ENCODE measurements at places on chromosomes 11 and 22.

- DNase-seq, result no peak
Observed at GRCh38 chr11:90803831-90804230, 581.0 kb upstream of the CHORDC1 start.

DNA sequence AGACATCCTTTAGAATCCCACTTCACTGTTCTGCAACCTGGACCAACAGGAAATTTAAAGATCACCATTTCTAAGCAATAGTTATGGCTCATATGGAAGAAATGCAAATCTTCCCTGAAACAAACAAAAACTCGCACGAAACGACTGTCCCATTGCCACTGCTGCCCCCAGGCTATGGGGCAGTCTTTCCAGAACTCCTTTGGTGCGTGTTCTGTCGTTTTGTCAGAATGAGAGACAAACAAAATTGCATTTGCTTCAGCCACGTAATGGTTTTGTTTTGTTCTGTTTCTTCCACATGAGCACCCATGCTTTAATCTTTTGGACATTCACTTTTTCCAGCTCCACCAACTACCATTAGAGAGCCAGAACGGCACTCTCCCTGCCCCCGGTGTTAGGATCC, 10.8 kb upstream of the FBLN1 start:
- DNase-seq, result no peak

DNA sequence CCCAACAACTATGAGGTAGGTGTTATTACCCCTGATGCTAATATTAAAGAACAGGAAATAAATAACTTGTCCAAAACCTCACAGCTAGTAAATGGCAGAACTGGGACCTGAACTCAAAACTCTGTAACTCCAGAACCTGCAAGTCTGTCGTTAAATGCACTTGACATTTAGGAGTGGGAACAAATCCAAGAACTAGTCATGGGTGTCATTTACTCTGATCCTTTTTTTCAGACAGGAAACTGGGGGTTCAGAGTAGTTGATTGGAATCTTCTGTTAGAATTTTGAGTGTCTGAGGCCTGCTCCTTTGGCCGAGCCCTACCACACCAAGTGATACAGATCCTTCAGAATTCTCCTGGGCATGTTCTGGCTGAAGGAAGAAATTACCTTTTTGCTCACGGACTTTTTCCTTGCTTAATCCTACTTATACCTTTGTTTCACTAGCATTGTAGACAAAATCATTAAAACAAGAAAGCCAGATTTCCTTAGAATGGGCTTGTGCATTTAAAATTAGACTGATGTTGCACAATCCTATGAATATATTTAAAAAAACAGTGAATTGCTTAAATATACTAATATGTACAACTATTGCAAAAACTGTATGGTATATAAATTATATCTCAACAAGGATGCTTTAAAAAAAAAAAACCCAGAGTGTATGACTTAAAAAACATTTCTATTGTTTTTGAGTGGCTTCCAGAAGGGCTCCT, 1.4 kb upstream of the YAP1 start:
- no peak for DNase-seq

GRCh38 chr11:45659031-45659817, 6.2 kb downstream of the CHST1 start:
- no peak for DNase-seq

DNA sequence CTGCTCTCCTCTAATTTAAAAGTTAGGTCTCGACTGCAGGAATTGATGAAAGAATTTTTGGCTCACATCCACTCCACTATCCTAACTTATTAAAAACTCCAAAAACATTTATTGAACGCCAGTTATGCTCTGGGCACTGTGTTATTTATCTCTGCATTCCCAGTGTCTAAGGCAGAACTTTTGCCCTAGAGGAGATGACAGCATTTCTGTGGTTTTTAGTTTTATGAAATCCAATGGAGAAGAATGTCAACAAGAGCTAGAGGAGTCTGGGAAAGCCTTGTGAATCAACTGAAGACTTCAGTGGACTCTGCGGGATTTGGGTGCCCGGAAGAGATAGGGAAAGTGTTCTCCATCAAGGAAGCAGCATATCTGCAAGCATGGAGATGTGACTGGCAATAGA, 217.0 kb upstream of the PGR start:
- no peak for DNase-seq

DNA sequence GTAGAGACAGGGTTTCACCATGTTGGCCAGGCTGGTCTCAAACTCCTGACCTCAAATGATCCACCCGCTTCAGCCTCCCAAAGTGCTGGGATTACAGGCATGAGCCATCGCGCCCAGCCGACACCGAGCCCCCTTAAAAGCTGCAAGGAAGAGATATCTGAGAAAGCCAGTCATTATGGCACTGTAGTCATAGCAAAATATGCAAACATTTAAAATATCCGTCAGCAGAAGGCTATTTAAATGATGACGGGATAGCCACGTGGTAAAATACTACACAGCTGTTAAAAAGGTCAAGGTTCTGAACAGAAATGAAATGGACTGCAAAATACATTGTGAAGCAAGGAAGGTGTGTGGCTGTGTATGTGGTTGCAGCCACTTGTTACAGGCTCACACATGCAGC, 6.4 kb upstream of the CCDC88B start:
- DNase-seq, result no peak

- no peak for DNase-seq
Observed at GRCh38 chr11:73564903-73565302, 33.0 kb downstream of the FAM168A start.

DNA sequence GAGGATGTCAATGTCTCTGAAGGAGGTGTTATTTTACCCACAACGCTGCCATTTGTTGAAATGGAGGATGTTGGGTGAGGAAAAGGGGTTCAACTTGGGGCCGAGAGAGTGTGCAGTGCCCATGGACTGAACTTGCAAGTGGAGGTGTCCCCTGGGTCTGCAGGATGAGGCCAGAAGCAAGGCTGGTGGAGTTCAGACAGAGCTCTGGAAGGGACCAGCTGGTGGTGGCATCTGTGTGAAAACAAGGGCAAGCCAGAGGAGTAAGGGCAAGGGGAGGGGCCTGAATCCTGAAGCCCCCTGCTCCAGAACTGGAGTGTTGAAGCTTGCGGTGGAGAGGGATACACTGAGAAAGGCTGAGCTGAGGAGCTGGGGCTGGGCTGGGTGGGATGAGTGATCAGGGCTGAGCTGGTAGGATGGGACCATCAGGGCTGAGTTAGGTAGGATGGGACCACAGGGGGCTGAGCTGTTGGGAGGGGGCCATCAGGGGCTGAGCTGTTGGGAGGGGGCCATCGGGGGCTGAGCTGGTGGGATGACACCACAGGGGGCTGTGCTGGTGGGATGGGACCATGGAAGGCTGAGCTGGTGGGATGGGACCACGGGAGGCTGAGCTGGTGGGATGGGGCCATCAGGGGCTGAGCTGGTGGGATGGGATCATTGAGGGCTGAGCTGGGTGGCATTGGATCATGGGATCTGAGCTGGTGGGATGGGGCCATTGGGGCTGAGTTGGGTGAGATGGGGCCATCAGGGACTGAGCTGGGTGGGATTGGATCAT, 13.4 kb upstream of the CTSD start:
- DNase-seq, result no peak

DNA sequence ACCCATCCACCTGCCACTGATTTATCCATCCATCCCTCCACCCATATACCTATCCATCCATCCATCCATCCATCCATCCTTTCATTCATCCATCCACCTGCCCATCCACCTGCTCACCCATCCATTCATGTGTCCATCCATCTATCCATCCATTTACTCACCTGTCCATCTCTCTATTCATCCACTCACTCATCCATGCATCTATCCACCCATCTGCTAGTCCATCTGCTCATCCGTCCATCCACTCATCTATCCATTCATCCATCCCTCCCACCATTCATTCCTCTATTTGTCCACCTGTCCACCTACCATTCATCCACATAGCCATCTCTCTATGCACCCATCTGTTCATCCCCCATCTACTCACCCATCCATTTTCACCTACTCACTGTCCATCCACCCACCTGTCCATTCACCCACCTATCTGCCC, 48.6 kb upstream of the CCDC188 start:
- DNase-seq, result no peak

DNA sequence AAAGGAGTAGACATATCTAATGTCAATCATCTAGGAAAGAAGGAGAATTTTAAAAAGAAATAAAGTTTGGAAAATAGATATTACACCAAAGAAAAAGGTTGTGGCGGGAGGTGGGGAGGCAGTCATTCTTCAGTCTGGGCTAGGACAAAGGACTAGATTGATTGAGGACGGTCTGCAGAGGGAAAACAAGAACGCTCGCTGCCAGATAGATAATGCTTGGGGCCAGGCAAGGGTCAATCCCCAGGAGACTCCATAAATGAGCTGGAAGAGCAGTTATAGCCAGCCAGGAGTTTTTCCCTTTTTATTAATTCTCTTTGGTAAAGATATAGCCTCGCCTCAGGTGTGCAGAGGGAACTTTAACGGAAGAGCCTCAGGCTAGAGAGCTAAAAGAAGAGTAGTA, 6.3 kb downstream of the TRPC6 start:
- no peak for DNase-seq

DNA sequence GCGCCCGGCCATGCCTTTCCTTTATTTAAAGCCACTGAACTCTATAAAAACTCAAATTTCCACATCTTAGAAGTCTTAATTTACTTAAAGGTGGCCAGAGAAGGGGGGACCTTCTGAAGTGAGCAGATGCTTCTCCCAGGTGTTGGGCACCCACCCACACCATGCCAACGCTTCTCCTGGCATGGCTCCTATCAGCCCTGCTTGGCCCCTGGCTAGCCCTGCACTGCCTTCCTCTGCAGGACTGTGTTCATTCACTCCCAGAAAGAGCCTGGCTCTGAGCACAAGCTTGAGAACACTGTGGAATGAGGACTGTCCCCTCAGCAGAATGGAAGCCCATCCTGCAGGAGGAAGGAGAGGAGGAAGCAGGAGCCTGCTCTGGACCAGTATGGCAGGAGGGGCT, 34.6 kb upstream of the ARFGAP3 start:
- DNase-seq, result no peak

GRCh38 chr11:10309163-10310093, 4.6 kb downstream of the ADM start:
- no peak for DNase-seq

GRCh38 chr11:34002420-34002819, 49.1 kb upstream of the CAPRIN1 start:
- no peak for DNase-seq

DNA sequence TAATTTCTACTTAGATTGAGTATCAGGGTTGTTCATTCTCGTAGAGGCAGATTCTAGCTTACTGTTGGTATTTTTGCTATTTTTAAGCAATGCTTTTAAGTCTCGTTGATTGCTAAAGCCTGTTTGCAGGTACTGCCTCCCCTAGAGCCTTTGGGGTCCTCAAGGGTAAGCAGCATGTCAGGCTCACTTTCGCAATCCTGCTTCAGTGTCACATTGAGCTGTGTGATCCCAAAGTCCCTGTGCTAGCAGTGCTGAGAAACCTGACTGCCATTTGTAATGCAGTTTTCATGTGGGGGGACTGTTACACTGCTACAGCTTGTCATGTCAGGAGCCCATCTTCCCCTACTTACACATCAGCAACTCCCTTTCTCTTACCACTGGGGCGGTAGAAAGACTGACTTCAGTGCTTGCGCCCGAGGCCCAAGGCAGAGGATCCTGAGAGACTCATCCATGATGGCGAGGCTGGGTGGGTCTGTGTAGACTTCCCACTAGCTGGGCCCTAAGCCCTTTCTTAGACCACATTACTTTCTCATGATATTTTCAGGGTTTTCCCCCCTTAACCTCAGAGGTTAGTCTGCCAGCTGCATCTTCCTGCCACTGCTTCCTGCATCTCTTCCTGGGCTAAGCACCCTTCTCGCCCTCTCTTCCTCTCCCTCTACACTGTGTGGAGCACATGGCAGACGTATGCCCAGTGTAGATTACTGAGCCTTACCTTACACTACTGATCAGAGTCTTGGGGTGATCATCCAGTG, 40.8 kb upstream of the ST14 start:
- no peak for DNase-seq

GRCh38 chr22:46604306-46604690, 15.9 kb upstream of the GRAMD4 start:
- no peak for DNase-seq

DNA sequence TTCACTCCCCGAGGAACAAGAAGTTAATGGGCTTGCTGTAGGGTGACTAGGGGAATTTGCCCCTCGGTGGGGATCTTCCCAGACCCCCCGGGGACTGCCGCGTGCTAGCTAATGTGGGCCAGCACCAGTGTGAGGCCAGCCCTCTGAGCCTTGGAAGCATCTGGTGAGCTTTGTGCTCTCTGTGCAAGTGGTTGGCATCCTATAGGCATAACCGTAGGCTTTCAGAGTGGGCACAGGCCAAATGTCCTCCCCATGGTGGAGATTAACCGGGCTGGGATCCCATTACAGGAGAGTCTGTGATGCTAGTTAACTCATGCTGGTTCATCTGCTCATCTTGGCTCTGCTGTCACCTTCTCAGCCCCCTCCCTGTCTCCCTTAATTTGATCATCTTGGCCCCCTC, 125.7 kb downstream of the TRIM29 start:
- no peak for DNase-seq

GRCh38 chr11:48008951-48009270, 28.6 kb downstream of the PTPRJ start:
- DNase-seq, result peak; percentile 60

- no peak for DNase-seq
Observed at GRCh38 chr11:78100676-78101472, 21.2 kb upstream of the NDUFC2 start.

DNA sequence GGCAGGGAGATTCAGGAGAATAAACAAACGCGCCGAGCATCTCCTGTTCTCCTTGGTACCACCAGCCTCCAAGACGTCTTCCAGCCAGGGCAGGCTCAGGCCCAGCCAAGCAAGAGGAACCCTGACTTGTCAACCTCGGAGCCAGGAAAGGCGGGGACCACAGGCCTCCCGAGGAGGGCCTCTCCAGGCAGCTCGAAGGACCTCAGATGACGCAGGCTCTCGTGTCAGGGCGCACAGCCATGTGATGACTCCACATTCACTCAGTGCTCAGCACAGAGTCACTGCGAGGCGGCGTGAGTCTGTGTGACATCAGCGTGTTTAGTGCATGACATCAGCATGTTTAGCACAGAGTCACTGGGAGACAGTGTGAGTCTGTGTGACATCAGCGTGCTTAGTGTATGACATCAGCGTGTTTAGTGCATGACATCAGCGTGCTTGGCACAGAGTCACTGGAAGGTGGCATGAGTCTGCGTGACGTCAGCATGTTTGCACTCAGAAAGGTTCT, 241.4 kb downstream of the BRD1 start:
- no peak for DNase-seq

GRCh38 chr11:18001191-18001590, 11.7 kb downstream of the SERGEF start:
- DNase-seq, result no peak

- DNase-seq, result no peak
Observed at GRCh38 chr22:21622919-21623647, 6.7 kb downstream of the YDJC start.

Measured in stimulated activated CD4-positive, alpha-beta T cell treated with anti-CD3 and anti-CD28 coated beads, Interleukin-2, amount 100 ng/mL, for 4 hours (primary cell).